GM23338 (cell line): ENCODE measurements at places on chromosomes 2 and 18.

GRCh38 chr18:74714791-74715190 is 117.1 kb downstream of the ZNF407 start:
- DNase-seq = peak; percentile 28

- DNase-seq = no peak
These were observed 815.7 kb downstream of the ERBB4 start for GRCh38 chr2:211722928-211723327.

DNA sequence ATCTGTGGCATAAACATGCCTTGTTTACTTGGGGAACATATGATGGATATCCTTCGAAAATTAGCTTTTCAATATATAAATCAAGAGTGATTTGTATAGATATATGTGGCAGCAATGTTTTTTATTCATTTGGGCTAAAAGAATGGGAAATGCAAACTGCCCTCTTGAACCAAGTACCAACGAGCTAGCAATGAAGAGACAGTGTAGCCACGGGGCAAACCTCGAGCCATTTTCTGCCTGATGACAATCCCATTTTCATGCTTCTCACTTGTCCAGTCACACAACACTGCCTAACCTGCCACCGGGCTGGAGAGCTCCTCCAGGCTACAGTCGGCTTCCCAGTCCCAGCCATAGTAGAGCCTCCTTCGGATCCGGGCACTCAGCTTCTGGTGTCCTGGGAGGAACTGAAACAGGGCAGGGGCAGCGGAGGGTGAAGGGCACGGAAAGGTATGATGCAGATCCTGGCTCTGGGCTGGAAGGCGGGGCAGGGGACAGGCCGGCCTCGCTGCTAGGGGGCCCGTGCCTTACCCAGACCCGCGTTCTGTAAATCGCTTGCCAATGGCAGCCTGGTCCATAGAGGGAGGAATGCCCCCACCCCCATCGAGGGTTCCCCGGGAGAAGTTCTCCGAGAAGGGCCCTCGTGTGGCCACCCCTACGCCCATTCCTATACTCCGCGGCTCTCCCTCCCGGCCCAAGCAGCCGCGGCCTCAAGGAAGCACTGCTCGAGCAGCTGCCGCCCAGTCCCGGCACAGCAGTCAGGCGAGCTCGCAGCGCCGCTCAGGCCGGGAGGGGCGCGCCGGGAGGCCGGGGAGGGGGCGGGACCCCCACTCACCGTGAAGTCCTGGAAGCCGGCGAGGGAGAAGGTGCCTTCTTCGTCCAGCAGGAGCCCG is 552 bp downstream of the CNPPD1 start:
- no peak for DNase-seq

- DNase-seq = no peak
These were observed 187.1 kb downstream of the NRP2 start for GRCh38 chr2:205869439-205869838.

- no peak for DNase-seq
These were observed 267.3 kb downstream of the MTX2 start for GRCh38 chr2:176536439-176537133.
